Cardiac septum (tissue), 1 donor: ENCODE measurements at places on chromosomes 12 and 14. TPM values are rescaled to one million over a fixed set of nuclear protein-coding genes. Genes with fewer than 3 reads are reported as not detected.

The FAM161B gene
- total RNA-seq = 4.7 TPM

The LTBP2 gene
- 93.7 TPM for total RNA-seq

The OR6C76 gene
- total RNA-seq = not detected

DNA sequence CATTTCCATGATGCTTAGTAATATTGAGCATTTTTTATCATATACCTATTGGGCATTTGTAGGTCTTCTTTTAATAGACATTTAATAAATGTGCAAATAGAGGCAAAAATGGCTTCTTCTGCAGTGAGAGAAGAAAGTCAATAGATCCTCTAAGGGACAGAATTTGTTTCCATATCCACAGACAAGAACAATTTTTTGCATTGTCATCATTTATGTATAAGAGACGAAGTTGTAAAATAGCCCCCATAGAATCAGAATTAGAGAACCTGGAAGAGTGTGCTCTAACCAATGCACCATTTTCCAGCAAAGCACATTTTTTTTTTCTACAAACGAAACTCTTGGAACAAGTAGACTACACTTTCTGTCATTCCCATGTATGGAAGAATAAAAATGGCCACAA lies 365.1 kb upstream of the PDE3A start:
- no peak for DNase-seq

DNA sequence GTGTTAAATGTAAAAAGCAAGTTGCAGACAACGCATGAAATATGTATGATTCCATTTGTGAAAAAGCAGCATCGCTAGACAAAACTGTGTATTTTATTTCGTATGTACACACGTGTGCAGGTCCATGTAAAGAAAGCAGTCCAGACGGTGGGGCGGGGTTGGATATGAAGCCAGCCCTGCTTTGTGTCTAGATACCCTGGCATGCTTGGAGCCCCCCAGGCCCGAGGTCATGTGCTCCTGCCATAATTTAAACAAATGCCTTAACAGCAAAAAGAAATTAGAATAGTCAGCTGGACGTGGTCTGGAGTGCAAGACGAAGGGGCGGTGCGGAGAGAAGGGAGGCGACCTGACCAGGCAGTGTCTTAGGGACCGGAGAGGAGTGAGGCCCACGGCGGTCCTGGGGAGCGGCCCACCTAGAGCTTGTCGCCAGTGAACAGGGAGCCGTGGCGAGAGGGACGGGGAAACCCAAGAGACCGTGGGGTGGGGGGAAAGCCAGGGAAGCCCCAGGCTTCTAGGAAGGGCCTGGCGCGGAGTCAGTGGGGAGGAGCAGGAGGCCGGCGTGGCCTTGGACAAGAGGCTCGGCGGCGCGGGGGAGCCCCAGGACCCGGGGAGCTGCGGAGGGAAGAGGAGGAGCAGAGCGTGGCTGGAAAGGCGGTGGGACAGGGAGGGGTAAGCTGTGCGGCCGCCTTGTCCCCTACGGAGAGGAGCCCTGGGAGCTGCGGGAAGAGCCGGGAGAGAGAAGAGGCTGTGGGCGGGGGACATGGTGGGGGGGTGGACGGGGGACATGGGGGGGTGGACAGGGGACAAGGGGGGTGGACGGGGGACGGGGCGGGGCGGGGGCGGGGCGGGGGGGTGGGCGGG lies 118.5 kb upstream of the C14orf180 start:
- DNase-seq = peak; percentile 62

DNA sequence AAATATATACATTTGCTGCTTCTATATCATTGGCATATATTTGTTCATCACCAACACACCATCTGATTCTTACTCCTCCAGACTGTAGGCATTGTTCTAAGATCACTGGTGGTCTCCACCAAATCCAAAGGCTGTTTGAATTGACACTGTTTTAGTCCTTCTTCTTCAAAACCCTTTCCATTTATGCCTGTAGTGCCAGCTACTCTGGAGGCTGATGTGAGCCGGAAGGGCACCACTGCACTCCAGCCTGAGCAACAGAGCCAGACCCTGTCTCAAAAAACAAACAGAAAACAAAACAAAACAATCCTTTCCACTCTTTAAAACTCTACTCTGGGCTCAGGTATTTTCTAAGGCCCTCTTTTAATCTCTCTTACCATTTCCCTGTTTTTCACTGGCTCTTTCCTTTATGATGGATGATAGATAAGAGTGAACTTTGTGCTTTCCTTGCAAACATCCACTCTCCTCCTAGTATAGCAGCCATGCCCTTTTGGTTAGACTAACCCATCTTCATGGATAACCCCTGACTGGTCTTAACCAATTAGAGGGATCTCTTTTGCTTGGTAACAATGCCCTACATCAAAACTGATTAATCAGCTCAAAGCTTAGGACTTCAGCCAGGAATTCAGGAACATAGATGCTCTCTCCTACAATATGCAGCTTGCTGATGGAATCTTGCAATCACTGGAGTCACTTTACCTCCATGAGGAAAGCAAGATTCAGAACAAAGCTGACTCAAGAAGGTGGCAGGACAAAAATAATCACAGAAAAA lies 24.9 kb downstream of the SPTSSA start:
- DNase-seq = no peak

GRCh38 chr12:54708826-54709225 lies 60.7 kb upstream of the DCD start:
- no peak for DNase-seq

- no peak for DNase-seq
Measured at GRCh38 chr12:31393004-31393550, 67.1 kb upstream of the SINHCAF start.

- DNase-seq = no peak
Measured at GRCh38 chr12:71972441-71973074, 33.9 kb downstream of the TPH2 start.

GRCh38 chr12:52213564-52214420 lies 19.3 kb upstream of the KRT7 start:
- peak; percentile 91 for DNase-seq

DNA sequence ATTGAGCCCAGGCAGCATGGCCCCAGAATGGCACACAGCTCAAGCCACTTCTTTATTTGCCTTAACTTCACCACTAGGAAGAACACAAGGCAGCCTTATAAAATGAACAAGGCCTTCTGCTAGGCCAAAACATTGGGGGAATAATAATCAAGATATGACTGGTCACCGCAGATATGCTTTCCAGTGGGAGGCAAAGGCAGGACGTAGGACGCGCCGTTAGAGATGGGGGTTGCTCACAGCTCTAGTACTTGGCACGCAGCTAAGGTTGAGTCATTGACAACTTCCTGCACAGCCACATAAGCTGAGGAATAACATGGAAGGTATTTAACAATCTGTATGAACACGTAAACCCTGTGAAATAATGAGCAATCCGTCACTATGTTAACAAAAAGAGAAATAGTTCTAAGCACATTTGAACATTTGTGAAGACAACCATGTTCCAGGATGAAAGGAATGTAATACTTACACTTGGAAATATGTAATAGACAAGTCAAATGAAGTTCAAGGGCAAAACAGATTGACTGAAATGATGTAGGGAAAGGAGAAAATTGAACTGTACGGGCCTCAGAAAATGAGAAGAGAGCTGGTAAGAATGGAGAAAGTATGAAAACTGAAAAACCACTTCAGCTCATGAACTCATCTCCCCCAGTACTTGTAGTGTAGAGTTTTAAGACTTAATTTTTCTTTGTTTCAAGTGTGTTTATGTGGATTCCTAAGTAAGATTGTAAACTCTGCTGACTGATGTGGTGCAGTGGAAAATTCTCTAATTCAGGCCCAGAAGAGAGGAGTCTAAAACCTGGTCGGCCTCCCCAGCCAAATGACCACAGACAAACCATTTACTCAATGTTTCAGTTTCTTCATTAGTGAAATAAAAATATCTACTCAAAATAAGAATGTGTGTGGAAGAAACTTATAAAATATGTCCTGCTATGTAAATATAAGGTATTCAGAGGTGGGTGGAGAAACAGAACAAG lies 59.3 kb upstream of the CCDC91 start:
- DNase-seq = no peak

- no peak for DNase-seq
Measured at GRCh38 chr12:127558361-127558760, 708.6 kb upstream of the TMEM132C start.

DNA sequence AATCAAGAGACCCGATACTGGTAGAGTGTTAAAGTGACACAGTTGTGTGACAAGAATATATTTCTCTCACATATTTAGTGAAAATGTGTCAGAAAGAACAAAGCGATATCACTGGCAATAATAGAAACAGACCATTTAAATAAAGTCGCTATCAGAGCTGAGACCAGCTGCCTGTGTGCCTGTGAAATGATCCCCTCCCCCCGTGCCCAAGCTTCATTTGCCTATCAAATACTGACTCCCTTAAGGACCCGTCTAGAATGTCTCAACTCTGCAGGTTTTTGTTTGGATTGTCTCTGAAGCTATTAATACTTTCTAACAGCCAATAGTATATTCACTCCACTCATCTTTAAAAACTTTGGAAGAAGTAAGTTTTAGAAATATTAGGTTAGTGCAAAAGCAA lies 98.9 kb downstream of the EGLN3 start:
- DNase-seq = no peak

DNA sequence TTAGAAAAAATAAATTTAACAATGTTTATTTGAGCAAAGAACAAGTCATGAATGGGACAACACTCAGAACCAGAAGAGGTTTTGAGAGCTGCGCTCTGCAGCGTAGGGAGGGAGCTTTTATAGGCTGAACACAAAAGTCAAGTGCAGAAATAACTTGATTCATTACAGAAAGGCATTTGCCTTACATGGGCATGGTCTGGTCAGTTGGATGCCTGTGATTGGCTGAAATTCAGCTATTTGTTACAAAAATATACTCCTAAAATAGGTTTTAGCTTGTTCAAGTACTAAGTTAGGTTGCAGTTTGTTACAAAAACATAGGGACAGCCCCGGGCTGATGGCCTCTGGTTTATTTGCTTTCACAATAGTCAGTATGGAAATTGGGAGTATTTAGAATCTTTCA lies 118.0 kb downstream of the NUAK1 start:
- DNase-seq = no peak

DNA sequence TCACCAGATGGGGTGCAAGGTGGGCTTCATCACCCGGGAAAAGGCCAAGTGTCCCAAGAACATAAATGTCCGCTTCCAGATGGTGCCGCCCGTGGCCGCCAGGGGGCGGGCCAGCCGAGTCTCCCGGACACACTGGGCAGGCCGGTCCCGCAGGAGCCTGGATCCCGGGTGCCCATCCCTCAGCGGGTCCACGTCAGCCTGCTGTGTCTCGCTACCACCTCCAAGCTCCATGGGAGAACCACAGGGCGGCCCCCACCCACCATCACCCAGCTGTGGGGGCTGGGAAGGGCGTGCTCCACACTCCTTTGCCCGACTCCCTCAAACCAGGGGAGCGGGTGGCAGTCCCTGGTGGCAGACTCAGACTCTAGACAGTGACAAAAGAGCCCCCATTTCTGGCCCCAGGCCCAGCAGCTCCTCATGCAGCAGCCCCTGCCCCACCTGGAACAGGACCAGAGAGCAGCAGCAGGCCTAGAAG lies 22.0 kb upstream of the NUDT14 start:
- DNase-seq = no peak

DNA sequence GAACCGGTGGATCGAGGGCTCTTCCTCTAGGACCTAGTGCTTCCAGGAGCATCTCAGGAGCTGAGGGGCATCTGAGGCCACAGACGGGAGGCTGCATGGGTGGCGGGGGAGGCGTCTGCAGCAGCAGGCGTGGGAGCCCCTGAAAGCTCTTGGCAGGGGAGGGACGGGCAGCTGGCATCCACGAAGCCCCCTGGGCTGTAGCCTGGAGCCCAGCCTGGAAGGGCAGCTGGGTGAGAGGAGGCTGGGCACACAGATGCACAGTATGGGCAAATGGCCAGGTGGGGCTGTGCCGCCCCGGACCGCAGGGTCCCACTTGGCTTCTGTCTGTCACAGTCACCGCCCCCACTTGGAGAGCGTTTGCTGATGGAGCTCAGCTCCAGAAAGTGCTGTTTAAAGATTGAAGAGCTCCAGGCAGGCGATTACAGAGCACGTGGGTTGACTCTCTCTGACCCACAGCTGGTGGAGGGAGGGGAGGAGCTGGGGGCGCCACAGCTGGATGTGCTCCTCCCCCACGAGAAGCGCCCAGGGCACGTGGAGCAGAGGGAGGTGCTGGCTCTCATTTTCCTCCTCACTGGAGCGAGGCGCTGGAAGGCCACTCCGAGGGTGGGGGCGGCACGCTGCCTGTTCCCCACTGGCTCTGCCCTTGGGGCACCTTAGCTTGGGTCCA lies 155.0 kb upstream of the C14orf180 start:
- DNase-seq = peak; percentile 72

DNA sequence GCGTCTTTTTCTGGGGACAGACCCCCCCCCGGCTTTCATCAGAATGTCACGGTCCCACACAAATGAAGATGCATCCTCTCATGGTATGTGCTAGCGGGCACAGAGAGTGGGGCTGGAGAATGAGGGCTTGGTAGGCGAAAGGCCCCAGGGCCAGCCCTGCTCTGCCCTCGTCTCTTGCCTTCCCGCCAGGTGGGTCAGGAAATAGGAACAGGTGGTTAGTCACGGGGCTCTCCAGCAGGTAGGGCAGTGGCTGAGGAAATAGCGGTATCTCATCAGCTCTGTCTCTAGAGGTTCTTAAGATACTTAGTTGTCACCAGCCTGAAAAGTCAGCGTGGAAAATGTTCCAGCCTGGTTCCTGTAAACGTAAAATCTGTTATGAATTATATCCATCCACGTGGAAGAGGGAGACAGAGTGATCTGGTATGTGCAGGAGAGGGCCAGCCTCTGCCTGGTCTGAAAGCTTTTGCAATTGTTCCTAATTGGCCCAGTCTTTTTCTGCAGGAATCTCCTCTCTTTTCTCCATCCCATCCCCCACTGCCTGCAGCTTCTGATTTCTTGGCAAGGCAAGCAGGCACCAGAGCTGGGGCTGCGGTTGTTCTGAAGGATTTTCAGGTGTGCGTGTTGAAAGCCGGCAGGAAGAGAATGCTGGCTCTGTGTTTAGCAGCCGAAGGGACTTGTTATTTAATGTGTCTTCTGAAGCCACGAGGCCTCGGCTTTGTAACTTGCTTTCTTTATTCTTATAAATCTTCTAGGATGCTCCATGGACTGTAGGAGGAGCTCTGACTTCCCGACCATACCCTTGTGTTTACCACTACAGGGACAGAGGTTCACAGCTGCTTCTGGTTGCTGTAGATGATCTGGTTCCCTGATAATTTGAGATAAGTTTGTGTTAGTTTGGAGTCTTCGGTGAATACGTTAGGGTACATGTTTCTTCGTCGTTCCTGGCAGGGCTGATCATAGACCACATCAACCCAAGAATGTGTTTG lies 131.1 kb downstream of the CACNA1C start:
- peak; percentile 67 for DNase-seq
